Osteocyte (in vitro differentiated cells): ENCODE measurements at places on chromosomes 16 and 17. TPM values are rescaled to one million over a fixed set of nuclear protein-coding genes. Genes with fewer than 3 reads are reported as not detected.

- no peak overlapping the region for H3K4me3 ChIP-seq
- no peak overlapping the region for H3K27ac ChIP-seq
- H3K36me3 ChIP-seq: no peaks in the 10 kb centered on the region
- peaks cover 72% of the 10 kb centered on the region for H3K27me3 ChIP-seq
- DNase-seq: no peak
Observed at GRCh38 chr16:66460703-66461102, 33.6 kb downstream of the BEAN1 start.

DNA sequence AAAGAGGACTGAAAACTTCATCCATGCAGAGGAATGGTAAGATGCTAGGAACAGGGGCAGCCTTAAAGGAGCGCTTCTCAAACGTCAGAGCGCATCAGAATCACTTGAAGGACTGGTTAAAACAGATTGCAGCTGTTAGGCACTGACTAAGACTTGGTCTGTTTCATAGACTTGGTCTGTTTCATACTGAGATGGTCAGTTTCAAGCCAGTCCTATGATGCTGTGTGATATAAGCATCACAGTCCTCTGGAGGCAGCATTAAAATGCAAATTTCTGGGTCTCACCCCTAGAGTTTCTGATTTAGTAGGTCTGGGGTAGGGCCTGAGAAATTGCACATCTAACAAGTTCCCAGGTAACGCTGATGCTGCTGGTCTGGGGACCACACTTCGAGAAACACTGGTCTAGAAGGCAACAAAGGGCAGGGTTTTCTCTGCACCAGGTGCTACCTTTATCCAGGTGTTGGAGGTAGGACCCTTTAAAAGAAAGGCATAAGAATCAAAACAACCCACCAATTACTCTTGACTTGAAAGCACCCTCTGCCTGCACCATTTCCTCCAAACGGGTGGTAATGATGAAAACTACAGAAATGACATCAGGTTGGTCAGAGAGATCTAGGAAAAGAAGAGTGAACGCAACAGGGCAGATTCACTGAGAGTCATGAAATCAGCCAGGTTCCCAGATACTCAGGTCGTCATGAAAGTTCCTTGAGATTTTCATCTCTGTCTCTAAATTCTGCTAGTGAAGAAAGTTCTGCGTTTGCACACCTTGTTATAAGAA, 95.0 kb upstream of the RCVRN start:
- no peak for DNase-seq
- no peaks in the 10 kb centered on the region for H3K36me3 ChIP-seq
- no peak overlapping the region for H3K27ac ChIP-seq
- H3K27me3 ChIP-seq: peaks cover 5% of the 10 kb centered on the region
- H3K4me3 ChIP-seq: no peak overlapping the region

GRCh38 chr16:24624102-24624501, 84.7 kb downstream of the RBBP6 start:
- H3K36me3 ChIP-seq: no peaks in the 10 kb centered on the region
- no peak for DNase-seq
- H3K4me3 ChIP-seq: no peak overlapping the region
- no peak overlapping the region for H3K27ac ChIP-seq
- no peaks in the 10 kb centered on the region for H3K27me3 ChIP-seq

GRCh38 chr17:35977509-35977908, 3.8 kb downstream of the CCL16 start:
- H3K4me3 ChIP-seq: no peak overlapping the region
- peaks cover 3% of the 10 kb centered on the region for H3K4me1 ChIP-seq
- no peaks in the 10 kb centered on the region for H3K36me3 ChIP-seq
- peaks cover 5% of the 10 kb centered on the region for H3K27me3 ChIP-seq
- no peak overlapping the region for H3K27ac ChIP-seq
- DNase-seq: no peak

DNA sequence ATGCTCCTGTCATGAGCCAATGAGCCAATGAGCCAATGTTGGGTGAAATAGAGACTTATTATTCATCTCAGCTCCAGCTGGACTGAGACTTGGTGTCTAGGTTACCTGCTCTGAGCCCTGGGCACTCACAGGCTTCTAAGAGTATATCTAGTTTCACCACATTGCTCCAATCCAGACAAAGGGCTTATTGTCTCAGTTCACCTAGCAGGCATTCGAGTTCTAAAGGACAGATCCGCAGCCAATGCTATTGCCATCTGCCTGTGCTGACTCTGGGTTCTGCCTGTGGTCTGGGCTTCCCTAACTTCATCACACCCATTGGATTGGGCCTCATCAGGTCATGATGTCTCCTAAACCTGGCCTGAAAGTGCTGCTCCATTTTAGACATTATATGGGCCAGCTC, 66.1 kb upstream of the HS3ST4 start:
- no peaks in the 10 kb centered on the region for H3K36me3 ChIP-seq
- no peak for DNase-seq
- no peak overlapping the region for H3K27ac ChIP-seq
- no peaks in the 10 kb centered on the region for H3K4me1 ChIP-seq

GRCh38 chr16:17770104-17770503, 299.3 kb upstream of the XYLT1 start:
- H3K4me3 ChIP-seq: no peak overlapping the region
- no peaks in the 10 kb centered on the region for H3K36me3 ChIP-seq
- H3K27ac ChIP-seq: no peak overlapping the region

Gene FN3K
- total RNA-seq: 22.9 and 25.2 TPM in 2 replicates

Gene RAB37
- not detected in 2 replicates for total RNA-seq

Gene RNF112
- 0.39 and 0.89 TPM in 2 replicates for total RNA-seq

Gene PMP22
- total RNA-seq: 188 and 204 TPM in 2 replicates

Gene KRT23
- not detected in 2 replicates for total RNA-seq

Gene SLC26A11
- 30.1 and 34.7 TPM in 2 replicates for total RNA-seq
